ENCODE measurements at places on chromosomes 3 and 15.

DNA sequence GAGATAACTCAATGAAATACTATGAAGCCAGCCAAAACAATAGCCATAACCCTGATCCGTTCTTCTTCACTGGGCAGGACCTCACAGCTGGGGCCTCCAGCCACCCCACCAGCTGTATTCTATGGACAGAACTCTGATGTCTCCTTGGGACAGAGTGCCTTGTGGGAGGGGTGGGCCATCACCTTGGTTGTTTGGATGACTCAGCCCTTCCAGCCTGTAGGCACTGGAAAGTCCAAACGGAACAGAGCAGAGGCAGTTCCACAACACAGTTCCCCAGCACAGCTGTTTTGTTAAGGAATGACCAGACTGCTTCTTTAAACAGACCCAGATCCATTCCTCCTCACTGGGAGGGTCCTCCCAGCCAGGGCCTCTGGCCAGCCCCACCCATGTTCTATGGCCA, 31.9 kb upstream of the ZBED2 start:
- no peak for DNase-seq

DNA sequence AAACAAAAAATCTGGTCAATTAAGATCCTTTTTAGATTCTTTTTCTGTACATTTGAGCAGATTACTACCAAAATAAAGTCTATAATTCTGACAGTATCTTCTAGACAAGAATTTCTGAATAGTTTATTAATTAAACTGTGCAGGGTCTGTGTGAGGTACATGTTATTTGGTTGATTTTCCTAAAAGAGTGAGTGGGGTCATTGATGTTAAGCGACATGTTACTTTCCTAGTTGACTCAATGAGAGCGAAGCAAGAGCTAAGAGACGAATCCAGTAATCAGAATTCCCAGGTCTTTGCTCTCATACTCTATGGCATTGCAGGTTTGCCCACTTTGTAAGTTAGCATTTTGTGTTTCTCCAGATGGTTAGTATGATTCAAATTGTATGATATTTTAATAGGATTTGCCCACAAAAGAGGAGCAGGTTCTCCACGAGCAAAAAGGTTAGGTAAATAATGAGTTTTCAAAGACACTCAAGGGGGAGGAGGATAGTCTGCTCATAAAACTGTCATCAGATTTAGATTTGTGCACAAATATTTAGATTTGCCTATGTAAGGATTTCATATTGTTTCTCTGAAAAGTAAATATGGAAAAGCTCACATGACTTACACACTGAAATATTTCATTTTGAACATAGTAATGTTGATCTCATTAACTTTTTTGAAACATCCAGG, 217.2 kb upstream of the CGNL1 start:
- no peak for DNase-seq

DNA sequence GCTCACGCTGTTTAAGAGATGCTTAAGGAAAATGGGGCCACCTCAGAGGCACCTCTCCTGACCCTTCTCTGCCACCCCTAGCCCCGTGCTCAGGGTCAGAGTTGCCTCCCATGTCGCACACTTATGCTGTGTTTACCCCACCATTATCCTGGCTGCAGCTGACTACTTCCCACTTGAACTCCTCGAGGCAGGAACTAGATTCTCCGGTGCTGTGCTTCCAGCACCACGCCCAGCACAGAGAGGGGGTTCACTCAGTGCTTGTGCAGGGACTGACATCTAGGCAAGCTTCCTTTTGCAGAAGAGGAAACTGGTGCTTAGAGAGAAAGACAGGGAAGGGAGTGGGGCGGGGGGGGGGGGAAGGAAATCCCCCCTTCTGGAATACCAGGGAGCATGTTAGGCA, 340.1 kb downstream of the RORA start:
- no peak for DNase-seq

GRCh38 chr3:16462679-16463078, 50.8 kb downstream of the RFTN1 start:
- no peak for DNase-seq

GRCh38 chr3:145953316-145953715, 207.7 kb downstream of the PLOD2 start:
- DNase-seq = no peak
